ENCODE measurements at places on chromosomes 11 and 22.

- peak; percentile 22 for DNase-seq
These were observed 5.2 kb upstream of the MAP6 start for GRCh38 chr11:75673977-75674582.

GRCh38 chr11:45102361-45102809 lies 44.1 kb upstream of the PRDM11 start:
- DNase-seq: no peak

- DNase-seq: no peak
These were observed 186.5 kb downstream of the SHANK2 start for GRCh38 chr11:71065841-71066240.

GRCh38 chr11:118608360-118609227 lies 1.2 kb downstream of the PHLDB1 start:
- peak; percentile 49 for DNase-seq

DNA sequence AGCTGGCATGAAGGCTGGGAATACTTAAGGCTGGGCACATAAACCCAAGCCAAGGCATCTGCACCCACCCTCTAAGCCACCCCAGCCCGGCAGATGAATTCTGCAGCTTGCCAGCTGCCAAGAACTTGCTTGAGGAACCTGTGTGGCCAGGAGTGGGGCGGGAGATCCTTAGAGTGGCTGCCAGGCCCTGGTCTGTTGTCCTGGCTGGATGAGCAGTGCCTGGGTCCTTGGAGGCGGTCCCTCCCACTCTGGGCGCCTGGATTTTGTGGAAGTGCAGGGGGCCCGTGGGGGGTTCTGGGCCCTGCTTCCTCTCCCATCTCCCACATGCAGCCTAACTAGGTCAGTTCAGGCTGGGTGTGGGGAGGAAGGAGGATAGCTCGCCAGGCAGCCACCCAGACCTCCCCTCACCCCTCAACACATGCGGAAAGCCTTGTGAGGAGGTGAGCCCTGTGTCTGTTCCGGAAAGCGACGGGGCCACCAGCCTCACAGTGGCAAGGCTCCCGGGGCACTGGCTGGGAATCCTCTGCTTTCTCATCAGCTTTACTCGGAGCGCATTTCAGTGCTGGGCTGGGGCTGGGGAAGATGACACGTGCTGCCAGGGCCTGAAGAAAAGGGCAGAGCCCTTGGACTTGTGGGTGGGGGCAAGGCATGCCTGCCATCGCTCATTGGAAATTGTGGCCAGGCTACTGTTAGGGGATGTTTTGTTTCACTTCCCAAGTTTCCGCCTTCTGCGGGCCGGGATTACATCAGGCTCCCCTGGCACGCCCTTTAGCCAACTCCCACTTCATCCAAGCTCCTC lies 8.4 kb downstream of the DAGLA start:
- no peak for DNase-seq

GRCh38 chr11:41996533-41996932 lies 537.1 kb upstream of the LRRC4C start:
- peak; percentile 22 for DNase-seq

GRCh38 chr11:110759972-110760381 lies 47.7 kb upstream of the ARHGAP20 start:
- DNase-seq: no peak

DNA sequence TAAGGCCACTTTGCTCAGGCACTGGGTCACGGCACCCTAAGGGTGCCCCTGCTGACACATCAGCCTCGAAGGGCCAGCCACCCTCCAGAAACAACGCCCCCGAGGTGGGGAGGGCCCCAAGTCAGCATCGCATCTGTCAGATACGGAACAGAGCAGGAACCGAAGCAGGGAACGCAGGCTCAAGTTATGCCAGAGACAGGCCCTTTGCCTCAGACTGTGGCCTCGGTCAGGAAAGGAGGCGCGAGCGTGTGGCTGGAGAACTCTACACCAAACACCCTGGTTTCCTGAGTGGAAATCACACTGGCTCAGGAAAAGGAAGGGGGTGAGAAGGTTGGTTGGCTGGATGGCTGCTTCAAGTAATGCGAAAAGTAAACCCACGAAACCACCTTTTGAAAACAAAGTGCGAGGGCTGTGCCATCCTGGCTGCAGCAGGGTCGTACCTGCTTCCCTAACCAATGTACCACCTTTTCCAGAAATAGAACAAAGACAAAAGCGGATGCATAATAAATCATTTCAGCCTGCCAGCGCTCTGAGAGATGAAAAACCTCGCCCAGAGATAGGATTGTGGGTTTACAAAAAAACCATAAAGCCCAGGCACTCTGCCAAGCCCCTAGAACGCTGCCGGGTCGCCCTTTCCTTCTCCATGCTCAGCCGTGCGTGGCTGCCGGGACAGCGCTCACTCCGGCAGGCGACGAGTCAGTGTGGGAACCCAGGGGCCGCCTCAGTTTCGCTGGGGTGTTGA lies 38.6 kb downstream of the TRMU start:
- DNase-seq: no peak

GRCh38 chr11:116931206-116931953 lies 94.0 kb upstream of the APOA1 start:
- DNase-seq: no peak

DNA sequence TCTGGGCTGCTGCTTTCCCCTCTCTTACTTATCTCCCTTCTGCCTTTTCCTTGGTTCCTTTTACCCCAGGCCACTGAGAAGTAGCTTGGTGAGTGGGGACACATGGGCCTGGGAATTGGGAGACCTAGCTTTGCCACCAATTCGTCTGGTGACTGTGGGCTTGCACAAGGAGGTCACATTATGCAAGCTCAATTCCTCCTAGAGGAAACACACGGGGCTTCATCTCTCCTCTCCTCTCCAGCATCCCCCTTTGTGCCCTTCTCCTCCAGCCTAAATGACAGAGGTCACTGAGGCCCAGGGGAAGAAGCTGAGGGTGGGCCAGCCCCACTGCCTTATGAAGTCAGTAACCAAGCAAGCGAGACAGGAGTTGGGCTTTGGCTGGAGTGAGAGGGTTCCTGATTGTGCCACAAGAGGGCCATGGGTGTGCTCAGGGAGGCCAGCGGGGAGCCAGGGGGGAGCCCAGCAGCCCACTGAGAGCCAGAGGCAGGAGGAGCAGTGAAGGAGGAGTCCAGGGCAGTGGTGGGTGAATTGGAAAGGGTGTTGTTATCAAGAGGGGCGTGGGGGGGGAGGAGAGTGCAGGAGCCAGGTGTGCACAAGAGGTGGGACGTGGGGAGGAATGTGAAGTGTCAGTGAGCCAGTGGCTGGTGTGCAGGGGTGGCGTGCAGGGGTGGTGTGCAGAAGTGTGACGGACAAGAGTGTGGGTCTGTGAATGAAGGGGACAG lies 2.0 kb downstream of the CLCF1 start:
- DNase-seq: peak; percentile 37

DNA sequence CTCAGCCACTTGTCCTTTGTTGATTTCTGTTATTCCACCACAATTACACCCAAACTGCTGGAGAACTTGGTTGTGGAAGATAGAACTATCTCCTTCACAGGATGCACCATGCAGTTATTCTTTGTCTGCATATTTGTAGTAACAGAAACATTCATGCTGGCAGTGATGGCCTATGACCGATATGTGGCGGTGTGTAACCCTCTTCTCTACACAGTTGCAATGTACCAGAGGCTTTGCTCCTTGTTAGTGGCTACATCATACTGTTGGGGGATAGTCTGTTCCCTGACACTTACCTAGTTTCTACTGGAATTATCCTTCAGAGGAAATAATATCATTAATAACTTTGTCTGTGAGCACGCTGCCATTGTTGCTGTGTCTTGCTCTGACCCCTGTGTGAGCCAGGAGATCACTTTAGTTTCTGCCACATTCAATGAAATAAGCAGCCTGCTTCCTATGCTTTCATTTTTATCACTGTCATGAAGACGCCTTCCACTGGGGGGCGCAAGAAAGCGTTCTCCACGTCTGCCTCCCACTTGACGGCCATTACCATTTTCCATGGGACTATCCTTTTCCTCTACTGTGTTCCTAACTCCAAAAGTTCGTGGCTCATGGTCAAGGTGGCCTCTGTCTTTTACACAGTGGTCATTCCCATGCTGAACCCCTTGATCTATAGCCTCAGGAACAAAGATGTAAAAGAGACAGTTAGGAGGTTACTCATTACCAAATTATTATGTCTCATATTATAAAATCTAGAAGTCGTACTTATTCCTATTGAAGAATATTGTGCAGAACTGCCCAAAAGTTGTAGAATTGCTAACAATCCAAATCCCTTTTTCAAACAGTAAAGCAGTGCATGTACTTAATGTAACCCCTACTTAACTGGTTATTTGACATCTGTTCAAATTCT lies 53.2 kb downstream of the OR4C6 start:
- peak; percentile 36 for DNase-seq

GRCh38 chr22:26610072-26610958 lies 7.5 kb downstream of the CRYBB1 start:
- DNase-seq: no peak

DNA sequence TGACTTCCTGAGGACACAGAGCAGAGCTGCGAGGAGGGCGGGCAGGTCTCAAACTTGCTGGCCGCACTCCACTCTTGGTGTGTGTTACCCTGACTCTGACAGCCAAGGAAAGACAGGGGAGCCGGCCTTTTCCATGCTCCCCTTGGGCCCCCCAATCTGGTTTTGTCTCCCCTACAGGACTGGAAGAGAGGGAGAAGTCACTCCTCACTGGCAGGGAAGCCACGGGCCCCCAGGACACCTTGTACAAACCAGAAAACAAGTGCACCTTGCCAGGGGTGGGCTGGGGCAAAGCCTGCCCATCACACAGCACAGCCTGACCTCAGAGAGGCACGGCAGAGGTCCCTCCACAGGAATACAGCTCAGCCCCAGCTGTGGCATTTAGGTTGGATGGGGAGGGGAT lies 20.2 kb downstream of the CBX7 start:
- DNase-seq: no peak
